ENCODE measurements at places on chromosomes 1 and 21.
A peak's percentile ranks its signal among the peaks of the same experiment; 100 is the strongest.

DNA sequence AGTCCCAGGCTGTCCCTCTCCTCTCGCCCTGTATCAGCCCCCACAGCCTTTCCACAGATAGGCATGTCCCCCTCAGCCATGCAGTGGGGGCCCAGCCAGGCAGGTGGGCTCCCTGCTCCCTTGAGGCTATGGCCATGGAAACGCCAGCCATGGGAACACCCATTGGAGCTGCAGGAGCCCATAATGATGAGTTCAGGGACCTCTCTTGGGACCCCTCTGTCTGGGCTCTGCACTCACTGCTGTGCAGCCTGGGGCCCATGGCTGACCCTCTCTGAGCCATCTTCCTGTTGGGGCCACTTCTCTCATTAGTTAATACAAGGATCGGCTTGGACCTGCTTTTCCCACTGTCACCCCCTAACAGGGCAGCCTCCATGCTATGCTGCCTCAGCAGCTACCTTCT lies 33.2 kb downstream of the WNT3A start:
- DNase-seq, result no peak

DNA sequence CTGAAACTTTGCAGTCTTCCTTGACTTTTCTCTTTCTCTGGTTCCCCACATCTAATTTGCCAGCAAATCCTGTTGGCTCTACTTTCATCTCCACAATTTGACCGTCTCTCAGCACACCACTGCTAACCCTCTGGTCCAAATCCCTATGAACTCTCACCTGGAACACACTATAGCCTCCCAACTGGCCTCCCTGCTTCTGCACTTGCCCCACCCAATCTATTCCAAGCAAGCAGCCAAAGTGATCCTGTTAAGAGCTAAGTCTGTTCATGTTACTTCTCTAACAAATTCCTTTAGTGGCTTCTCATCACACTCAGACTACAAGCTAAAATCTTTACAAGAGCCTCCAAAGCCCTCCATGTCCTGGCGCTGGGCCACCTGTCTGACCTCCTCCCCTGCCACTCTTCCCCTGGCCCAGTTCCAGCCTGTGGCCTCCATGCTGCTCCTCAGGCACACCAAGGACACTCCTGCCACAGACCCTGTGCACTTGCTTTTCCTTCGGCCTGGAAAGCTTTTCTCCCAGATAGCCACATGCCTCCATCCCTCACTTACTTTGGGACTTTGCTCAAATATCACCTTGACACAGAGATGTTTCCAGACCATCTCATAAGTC lies 104.1 kb downstream of the DTL start:
- DNase-seq, result no peak

GRCh38 chr1:117051224-117052064 lies 8.7 kb upstream of the TTF2 start:
- peak; percentile 25 for DNase-seq

- no peak for DNase-seq
Observed at GRCh38 chr1:8473891-8474300, 156.0 kb downstream of the SLC45A1 start.

- DNase-seq, result no peak
Observed at GRCh38 chr1:27098431-27099134, 56.3 kb downstream of the SLC9A1 start.

- DNase-seq, result no peak
Observed at GRCh38 chr1:183319051-183319450, 99.1 kb downstream of the NMNAT2 start.

DNA sequence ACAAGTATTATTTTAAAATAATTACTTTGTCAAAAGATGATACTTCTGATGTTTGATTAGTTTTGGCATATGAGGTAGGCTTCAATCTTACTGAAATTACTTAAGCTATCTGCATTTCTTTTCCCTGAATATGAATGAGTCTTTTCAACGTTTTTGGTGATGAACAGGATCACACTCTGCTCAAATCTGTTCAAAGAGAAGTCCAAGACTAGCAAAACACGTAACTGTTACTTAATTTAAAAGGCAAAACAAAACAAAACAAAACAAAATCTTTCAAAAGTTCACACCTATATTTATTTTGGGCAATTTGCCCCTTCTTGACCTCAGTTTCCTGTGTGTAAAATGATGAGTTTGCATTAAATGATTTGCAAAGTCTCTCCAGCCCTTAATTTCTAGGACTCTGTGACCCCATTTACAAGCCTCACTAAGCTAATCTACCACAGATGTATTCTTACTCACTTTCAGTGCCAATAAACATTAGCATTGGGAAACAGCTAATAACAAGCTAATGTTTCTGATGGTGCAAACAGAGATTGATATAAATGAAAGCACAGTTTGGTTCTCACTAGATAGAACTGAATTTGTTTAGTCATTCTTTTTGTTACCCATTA lies 865.4 kb downstream of the LTN1 start:
- no peak for DNase-seq

DNA sequence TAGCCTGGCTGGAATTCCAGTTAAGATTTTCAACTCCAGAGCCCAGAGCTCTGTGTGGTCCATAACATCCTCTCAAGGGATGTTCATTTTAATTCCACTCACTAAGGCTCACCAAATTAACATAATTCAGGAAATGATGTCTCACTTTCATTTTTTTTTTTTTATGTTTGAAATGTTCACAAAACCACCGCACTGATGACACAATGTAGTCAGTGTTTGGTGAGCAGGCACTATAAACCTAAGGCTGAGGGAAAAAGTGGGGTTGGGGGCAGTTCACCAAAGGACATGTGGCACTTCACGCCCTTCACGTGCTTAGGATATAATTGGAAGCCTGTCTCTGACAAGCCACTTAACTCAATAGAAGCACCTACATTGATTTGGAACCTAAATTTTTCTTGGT lies 177.3 kb upstream of the CAMK1G start:
- DNase-seq, result no peak

DNA sequence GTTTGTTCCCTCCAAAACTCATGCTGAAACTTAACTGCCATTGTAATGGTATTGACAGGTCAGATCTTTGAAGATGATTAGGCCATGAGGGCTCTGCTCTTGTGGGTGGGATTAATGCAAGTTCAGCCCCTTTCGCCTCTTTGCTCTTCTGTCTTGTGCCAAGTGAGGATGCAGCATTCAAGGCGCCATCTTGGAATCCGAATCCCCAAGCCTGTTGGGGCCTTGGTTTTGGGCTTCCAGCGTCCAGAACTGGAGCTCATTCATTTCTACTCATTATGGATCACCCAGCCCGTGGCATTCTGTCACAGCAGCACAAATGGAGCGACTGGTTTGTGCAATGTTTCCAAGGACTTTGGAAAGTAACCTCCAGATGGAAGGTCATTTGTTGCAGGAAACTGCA lies 5.6 kb downstream of the TTC34 start:
- no peak for DNase-seq

Measured in CD4-positive, alpha-beta T cell treated with Interleukin-12 subunit alpha and Interleukin-12 subunit beta, for 1 hour (primary cell).